Hippocampal formation (tissue), 2 donors: ENCODE measurements at places on chromosomes 13 and 19.

GRCh38 chr13:23811366-23812062 is 77.7 kb downstream of the MIPEP start:
- no peak for DNase-seq

DNA sequence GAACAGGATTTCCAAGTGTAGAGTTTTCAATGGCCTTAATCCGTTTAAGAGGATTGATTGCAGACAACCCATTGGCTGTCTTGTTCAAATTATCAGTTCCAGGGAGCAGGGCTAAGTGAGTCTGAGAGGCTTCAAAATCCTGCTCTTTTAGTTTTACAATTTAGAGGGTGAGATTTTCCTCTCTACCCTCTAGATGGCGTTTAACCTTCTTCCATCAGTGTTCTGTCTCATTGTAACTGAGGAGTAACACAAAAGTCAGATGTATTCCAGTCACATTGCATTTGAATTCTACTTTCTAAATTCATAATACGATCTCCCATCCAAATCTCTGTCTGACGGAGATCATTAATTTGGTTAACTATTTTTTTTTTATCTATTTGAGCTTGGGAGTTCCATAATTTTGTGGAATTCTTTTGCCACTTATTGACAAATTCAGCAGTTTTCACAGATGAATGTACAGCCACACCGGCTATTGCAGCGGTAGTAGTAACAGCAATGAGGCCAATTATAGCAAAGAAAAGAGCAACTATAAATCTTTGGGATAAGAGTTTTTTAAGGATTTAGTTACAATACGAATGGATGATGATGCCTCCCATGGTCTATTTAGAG is 7.8 kb upstream of the C19orf84 start:
- DNase-seq: peak; percentile 50

DNA sequence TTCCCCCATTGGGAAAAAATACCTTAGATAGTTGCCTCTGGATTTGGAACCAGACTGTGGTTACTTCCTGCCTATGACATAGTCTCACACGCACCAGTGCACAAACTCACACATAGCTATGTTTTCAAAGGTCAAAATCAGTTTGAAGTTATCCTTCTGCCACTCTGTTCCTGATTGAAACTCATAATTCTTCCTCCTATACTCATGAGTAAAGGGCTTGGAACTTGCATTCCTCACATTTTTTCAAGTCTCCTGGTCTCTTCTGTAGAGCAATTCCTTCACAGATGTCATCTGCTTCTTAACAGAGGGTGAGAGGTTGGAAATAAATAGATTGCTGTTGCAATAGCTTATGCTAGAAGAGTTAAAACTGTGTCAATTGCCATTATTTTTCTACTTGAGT is 18.6 kb upstream of the POSTN start:
- DNase-seq: no peak

DNA sequence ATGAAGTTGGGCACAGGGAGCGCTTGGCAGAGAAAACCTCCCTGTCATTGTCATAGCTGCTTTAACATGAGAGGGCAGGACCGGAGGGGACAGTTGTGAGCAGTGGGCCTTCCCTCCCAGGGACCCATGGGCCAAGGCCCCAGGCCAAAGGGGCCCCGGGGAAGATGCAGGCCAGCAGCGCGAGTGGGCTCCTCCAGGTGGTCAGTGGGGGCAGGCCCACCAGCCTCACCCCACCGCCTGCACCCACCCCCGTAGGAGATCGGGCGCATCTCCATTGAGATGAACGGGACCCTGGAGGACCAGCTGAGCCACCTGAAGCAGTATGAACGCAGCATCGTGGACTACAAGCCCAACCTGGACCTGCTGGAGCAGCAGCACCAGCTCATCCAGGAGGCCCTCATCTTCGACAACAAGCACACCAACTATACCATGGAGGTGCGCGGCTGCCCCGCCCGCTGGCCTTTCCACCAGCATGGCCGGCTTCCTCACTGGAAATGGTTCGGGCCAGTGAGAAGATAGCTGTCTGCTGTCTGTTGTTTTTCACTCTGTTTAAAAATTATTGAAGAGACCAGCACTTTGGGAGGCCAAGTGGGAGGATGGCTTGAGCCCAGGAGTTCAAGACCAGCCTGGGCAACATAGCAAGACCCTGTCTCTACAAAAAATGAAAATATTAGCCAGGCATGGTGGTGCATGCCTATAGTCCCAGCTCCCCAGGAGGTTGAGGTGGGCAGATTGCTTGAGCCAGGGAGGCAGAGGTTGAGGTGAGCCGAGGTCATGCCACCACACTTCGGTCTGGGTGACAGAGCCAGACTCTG is 18.6 kb downstream of the CAPN12 start:
- DNase-seq: no peak

DNA sequence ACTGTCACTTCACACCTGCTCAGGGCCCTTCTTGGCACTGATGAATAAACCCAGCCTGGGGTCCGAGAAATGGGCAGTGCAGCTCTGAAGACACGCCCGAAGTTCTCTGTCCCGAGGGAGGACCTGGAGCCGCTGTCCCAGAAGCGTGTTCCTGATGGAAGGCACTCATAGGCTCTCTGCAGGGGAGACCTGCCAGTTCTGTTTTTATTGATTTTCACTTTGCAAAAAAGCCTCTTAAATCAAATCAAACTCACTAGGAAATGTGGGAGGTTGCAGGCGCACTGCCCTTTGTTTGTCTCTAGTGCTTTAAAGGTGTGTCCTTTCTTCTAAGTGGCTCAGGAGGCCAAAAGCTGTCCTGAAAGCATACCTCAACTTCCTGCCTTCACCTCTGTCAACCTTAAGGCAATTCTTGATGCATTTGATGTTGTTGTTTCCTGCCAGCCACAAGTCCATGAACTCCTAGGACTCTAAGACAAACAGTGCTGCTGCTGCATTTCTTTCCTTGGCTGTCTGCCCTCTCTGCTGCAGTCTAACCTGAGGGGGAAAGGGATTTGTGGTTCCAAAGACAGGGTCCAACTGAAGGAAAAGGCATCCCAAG is 663.2 kb downstream of the UQCRFS1 start:
- no peak for DNase-seq

DNA sequence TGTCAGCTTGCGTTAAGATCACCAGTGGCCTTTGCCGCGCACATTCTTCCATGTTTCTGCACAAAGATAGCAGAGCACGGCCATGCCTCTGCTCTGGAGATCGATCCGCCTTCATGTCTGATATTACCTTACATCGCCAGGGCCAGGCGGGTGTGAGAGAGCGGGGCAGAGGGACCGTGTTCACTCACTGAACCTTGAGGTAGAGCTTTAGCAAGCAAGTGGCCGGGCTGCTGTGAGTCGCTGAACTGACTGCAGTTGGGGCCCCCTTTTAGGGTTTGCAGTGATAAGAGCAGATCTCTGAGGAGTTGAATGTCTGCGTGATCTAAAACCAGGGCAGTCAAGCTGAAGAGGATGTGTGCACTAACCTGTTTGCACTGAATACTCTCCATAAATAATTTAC is 275.4 kb upstream of the OBI1 start:
- DNase-seq: no peak

GRCh38 chr13:111914241-111915103 is 152.5 kb upstream of the SOX1 start:
- no peak for DNase-seq

DNA sequence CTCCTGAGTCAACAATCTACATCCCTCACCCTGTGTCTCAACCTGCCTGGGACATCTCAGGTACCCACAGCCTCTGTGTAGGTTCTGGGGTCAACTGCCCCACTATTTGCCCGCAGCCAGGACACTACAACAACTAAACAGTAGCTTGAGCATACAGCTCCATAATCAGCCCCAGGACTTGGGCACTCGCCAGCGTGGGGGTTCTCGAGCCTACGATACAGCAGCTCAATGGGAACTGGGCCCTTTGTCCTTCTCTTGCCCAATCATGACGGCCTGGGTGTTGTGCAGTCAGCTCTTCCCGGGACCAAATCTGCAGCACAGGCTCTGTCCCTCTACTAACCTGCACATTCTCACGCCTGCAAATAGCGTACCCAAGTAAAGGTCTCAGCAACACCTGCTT is 1.3 kb downstream of the ZNF180 start:
- DNase-seq: no peak

DNA sequence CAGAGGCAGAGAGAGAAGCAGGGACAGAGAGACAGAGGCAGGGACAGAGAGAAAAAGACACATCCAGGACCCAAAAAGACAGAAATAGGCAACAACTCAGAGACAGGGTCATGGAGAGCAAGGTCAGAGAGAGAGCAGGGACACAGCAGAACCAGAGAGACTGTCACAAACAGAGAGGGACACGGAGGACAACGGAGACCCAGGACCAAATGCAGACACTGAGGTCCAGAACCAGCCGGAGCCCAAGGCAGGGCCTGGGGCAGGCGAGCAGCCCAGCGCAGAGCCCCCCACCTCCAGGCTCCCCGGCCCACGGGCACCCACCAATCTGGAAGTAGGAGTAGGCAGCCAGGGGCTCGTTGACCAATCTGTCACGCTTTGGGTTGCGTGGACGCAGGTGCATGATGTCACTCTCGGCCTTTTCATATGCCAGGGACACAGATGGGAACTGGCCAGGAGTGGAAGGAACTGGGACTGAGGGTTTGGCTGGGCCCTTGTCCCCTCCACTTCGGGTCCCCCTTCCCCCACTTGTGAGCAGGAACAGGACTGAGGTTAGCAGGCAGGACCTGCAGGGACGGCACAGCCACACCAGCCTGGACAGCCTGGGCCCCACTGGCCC is 8.1 kb downstream of the TMEM147 start:
- no peak for DNase-seq

GRCh38 chr13:64819081-64819480 is 2411.1 kb downstream of the PCDH9 start:
- DNase-seq: no peak

DNA sequence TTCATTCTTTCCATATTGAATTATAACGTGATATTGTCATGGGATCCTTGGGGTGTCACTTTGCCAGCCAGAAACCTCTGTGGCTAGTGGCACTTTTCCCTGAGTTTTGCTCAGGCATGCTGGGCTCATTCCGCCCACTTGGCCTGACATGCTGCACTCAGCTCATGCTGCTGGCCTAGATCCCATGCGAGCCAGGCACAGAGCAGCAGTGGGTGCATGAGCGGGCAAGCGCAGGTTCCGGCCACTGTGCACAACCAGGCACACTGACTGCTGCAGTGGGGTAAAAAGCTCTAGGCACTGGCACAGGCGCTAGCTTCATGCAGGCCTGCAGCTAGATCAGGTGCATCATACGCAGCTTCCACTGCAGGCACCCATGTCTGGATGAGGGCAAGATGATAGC is 221.2 kb downstream of the MAB21L1 start:
- DNase-seq: no peak

DNA sequence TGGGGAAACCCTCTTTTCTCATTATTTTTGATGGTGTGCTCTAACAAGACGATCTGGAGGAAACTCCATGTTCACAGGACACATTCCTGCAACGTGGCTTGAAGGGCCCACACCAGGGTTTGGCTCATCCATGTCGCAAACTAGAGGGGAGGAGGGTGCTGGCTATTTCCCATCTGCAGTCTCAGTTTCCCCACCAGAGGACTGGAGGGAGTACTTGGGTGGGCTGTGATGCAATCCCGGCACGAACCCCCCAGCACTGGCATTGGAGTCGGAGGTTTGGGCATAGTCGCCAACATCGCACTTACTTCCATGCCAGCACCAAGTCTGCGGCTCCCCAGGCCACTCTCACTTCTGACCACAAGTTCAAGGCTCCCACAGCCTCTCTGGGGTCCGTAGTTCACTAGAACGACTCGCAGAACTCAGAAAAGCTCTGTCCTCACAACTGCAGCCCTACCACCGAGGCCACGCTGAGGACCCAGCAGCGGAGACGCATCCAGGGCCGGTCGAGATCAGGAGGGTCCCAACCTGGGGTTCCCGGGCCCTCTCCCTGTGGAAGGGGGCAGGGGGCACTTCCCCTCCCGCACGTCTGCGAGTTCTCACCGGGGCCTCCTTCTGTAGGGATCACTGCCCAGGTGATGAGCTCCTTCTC is 165.6 kb upstream of the SOX1 start:
- no peak for DNase-seq

GRCh38 chr19:7981199-7981598 is 24.2 kb downstream of the ELAVL1 start:
- DNase-seq: no peak

- DNase-seq: no peak
Measured at GRCh38 chr19:45152504-45153338, 8.1 kb downstream of the NKPD1 start.

GRCh38 chr13:40306817-40307216 is 359.6 kb downstream of the FOXO1 start:
- no peak for DNase-seq

- no peak for DNase-seq
Measured at GRCh38 chr13:68345963-68346531, 1115.9 kb upstream of the PCDH9 start.

DNA sequence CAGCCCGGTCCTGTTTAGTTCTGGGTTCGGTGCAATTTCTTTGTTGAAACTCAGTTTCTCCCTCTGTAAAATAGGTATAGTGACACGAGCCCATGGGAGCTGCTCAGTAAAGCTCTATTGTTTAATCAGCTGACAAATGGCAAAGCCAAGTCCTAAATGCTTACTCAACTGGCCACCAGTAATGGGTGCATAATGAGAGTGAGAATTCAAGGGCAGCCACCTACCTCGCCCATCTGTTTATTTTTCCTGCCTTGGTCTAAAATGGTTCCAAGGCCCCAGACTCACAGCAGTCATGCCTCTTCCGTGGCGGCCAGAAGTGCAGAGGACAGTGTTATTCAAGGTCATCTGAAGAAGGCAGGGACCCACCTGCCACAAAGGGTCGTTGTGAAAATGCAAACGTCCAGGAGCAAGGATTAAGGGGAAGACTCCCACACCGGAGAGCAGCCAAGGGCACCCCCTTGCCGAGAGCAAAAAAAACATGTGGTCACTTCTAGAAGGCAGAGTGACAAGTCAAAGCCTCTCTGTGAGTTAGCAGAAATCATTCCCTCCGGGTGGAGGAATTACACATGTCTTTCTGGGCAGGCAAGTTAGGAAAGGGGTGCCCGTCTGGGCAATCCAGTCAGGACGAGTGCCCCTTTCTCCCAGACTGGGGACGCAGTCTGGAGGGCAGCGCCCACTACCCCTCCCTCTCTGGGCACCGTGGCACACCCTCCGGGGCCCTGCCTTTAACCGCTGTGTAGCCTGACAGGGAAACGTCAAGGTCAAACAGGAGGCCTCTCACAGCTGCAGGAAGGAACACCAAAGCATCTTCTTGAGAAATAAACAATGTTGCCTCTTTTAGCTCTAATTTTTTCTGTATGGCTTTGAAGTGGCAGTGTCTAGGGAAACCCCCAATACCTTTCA is 186.2 kb downstream of the FOXO1 start:
- DNase-seq: no peak

GRCh38 chr19:7550987-7551761 is 15.7 kb downstream of the PNPLA6 start:
- peak; percentile 37 for DNase-seq
